ENCODE measurements at places on chromosomes 5 and 9.

- no peak for DNase-seq
These were observed 68.7 kb upstream of the TAS2R1 start for GRCh38 chr5:9698841-9699240.

DNA sequence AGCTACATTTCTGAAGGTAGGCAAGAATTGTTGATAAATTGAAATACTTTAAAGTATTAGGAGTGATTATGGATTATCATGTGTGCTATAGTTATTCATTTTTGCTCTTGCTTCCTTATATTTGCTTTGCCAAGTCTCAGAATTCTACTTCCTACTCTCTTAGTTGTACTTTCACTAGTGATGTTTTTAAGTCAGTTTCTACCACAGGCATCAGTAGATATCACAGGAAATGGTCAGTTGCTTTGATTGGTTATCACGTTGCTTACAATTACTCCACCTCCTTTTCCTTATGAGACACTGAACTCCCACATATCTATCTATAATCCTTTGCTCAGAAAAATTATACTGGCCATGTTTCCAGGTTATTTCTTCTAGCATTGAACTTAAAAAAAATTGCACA is 472.8 kb downstream of the DMRTA1 start:
- no peak for DNase-seq

GRCh38 chr5:166369346-166369745 is 1922.1 kb upstream of the WWC1 start:
- DNase-seq, result no peak

- DNase-seq, result no peak
These were observed 34.1 kb downstream of the ACOT12 start for GRCh38 chr5:81359881-81360280.

DNA sequence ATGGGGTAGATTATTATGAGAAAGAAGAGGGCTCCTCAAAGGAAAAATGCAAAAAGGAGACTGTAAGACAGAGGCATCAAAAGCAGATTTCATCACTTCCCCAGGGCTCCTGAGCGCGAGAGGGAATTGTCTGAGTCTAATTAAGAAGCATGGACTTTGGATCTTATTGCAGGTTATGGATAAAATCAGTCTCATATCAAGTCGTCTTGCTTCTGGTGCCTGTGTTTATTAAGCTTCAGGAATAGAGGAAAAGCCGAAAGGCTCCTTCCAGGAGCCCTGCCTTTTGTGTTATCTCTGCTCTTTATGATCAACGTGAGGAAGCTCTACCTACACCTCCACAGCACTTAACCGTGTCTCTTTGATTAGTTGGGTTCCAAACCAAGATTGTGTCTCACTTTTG is 25.0 kb upstream of the SEMA5A start:
- DNase-seq, result no peak

DNA sequence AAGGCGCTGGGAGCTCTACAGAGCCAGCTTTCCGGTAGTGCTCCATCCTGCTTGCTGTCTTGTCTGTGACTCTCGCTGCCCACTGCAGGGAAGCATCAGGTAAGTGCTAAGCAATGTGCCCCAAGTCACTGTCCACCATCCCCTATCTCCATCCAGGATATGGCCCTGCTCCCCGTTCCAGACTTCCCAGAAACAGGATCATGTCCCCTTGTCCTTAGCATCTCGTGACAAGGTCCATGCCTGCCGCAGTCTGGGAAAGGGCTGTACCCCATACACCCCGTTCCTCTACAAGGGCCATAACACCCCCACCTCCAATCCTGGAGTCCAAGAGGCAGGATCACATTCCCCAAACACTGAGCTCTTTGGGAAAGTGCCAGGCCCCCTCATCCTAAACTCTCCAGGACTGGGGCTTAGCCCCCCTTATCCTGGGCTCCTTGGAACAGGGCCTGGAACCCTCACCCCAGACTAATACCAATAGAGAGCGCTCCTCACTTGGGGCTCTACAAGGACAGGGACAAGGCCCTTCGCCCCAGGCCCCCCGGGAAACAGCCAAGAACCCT is 566 bp downstream of the RPP25L start:
- DNase-seq, result no peak

GRCh38 chr9:126783949-126784348 is 20.9 kb upstream of the ZBTB43 start:
- no peak for DNase-seq

DNA sequence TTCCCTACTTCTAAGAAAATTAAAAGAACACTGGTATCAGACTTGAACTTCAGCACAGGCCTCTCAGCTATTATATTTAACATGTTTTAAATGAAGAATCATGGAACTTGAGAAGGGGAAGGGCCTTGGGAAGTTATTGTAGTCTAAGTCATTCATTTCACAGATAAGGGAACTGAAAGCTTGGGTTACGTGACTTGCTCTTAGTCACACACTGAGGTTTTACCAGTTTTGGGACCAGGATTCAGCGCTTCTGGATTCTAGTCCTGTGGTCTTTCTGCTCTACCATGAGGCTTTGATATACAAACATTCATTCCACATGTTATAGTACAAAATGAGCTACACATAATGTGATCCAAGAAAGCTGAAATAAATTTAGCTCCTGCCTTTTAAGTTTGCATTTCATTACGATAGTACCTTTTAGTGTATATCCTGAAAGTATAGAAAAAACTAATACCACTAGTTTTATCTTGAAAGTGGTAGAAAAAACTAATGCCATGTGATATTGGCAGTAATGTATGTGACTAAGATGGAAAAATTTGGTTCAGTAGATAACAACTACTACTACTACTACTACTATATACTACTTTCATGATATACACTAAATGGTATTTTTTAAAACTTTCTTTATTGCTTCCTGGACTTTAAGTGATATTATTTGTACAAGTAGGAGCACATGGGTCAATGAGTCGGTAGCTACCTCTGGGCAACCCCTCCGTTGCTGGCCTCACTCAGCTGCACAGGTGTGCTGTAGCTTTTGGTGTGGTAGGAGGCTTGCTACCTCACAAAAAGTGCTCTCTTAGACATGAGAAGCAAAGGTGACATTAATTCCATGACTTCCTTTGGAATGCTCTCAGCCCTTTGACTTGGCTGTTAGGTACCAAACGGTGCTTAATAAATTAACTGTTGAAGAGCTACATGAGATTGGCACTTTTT is 40.7 kb downstream of the F2RL2 start:
- no peak for DNase-seq

GRCh38 chr5:107553117-107553555 is 117.6 kb downstream of the EFNA5 start:
- peak; percentile 69 for DNase-seq

GRCh38 chr5:167716126-167716775 is 575.2 kb upstream of the WWC1 start:
- DNase-seq, result no peak

GRCh38 chr9:34545497-34545896 is 22.7 kb upstream of the ENHO start:
- DNase-seq, result no peak

GRCh38 chr5:125294844-125295243 is 548.4 kb upstream of the ZNF608 start:
- DNase-seq, result no peak

DNA sequence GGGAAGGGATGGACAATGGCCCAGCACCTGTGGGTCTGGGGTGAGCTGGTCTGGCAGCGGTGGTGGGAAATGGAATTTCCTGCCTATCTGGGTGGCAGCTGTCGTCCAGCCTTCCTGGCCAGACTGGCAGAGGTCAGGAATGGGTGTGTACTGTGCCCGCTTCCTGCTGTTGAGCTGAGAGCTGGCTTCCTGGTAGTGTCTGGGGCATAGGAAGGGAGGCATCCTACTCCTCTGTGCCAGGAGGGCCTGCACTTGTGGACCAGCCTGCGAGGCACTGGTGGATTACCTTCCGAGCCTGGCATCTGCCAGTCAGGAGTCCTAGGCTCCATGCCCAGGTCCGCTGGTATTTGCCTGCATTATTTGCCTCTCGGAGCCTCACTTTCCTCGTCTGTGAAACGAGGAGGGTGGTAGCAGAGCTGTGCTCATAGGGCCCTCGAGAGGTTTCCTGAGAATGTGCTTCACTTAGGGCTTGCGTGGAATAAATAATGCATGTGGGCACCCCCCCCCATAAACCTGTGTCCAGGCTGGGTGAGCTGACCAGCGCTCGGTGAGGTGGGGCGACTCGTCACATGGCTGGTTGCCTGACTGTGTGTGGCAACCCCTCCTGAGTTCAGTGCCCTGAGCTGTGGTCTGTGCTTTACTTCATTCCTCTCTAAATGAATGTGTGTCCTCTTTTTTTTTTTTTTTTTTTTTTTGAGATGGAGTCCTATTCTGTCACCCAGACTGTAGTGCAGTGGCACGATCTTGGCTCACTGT is 47.7 kb downstream of the HMCN2 start:
- no peak for DNase-seq

GRCh38 chr9:14957109-14957508 is 46.9 kb upstream of the FREM1 start:
- no peak for DNase-seq

DNA sequence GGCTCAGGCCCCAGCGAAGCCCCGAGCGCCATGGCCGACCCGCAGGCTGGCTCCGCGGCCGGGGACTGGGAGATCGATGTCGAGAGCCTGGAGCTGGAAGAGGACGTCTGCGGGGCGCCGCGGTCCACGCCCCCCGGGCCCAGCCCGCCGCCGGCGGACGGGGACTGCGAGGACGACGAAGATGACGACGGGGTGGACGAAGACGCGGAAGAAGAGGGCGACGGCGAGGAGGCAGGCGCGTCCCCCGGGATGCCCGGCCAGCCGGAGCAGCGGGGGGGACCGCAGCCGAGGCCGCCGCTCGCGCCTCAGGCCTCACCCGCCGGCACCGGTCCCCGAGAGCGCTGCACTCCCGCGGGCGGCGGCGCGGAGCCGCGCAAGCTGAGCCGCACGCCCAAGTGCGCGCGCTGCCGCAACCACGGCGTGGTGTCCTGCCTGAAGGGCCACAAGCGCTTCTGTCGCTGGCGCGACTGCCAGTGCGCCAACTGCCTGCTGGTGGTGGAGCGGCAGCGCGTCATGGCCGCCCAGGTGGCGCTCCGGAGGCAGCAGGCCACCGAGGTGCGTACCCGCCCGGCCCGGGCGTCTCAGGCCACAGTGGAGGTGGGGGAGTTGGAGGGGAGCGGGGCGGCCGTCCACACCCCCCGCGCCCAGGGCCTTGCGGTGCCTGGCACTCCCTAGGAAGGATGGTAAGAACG is 1.6 kb downstream of the DMRT2 start:
- DNase-seq, result no peak

DNA sequence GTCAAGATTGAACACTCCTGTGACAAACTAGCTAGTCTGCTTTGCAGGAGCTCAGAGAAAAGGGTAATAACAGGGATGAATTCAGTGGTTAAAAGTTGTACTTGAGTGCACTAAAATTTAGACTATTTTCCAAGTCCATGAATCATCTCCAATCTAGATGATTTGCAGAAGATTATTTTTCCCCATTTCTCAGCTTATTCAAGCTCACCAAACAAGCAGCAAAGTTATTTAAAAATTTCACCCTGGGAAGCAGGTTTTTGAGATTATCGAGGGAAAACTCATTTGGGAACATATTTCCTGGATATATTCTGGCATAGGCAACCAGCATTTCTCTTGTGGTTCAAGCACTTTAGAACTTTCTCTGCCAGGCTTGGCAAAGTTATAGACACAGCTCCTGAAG is 311.4 kb downstream of the TLE1 start:
- no peak for DNase-seq

DNA sequence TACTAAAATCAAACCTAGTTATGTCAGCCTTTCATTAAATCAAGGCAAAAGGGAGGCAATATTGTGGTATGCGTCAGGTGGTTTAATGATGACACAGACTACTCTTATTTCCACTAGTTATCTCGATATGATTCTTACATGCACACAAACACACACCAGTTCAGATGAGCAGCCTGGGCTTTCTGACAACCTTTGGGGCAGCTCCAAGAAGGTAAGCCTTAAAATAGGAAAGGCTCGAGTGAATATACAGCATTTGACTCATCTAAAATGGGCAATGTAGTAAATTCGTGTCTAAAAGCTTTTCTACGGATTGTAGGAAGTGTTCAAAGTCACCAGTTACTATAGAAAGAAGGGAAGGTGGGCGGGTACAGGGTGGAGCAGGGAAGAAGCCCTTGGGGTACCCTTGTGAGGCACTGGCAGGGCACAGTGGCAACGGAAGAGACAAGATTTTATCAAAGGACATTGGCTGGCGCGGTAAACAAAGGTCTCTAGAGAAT is 1.9 kb downstream of the ANKH start:
- DNase-seq, result peak; percentile 63
